ENCODE measurements at places on chromosomes 13 and 19. TPM values are rescaled to one million over a fixed set of nuclear protein-coding genes. Genes with fewer than 3 reads are reported as not detected.

The ZNF761 gene
- 21.0 TPM for total RNA-seq

The CLDN10 gene
- not detected for total RNA-seq

The ZNF324B gene
- 7.7 TPM for total RNA-seq

The SBK3 gene
- total RNA-seq, result not detected

The LIM2 gene
- 2.0 TPM for total RNA-seq

The DCUN1D2 gene
- total RNA-seq, result 24.6 TPM

The ERF gene
- 75.6 TPM for total RNA-seq

DNA sequence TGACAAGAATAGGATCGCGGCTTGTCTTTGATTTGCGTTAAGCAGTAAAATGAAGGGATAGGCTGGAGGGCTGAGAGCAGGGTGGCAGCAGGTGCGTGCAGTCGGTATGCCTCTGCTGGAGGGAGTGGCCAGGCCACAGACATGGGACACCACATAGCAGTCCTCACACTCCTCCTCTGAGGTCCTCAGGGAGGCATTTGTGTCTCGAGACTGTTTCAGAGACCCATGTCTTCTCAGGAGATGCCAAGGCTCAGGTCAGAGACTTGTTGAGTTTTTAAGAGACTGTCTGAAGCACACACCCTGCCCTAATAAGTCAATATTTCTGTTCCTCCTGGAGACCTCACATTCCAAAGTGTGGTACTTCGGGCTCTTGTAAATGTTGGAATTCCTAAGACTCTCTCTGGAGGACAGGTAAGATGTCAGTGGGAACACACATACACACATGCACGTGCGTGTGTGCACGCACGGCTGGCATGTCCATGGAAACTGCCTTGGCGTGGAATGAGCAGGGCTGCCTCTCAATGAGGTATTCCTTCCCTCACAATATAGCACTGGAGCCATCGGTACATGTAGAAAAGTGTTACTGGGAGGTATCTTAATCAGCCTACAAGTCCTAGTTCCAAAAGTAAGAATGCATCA, 46.4 kb downstream of the COL4A2 start:
- no peak for DNase-seq

GRCh38 chr13:34767778-34768177, 174.3 kb upstream of the NBEA start:
- DNase-seq, result no peak

DNA sequence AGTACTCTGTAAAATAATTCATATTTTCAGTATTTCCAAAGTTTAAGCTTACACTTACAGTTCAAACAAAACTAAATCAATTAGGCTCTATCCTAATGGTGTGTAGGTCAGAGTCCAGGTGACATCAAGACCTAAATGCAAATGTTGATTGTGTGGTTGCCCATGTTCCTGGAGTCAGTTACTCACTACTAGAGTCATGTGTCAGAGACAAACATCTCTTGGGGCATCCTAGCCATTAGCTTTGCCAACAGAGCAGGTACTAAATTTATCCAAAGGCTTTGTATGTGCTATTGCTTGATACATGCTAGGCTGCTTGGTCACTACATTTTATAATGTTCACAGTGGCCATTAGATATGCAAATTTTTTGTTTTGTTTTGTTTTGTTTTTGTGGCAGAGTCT, 11.7 kb downstream of the SPRY2 start:
- DNase-seq, result no peak

DNA sequence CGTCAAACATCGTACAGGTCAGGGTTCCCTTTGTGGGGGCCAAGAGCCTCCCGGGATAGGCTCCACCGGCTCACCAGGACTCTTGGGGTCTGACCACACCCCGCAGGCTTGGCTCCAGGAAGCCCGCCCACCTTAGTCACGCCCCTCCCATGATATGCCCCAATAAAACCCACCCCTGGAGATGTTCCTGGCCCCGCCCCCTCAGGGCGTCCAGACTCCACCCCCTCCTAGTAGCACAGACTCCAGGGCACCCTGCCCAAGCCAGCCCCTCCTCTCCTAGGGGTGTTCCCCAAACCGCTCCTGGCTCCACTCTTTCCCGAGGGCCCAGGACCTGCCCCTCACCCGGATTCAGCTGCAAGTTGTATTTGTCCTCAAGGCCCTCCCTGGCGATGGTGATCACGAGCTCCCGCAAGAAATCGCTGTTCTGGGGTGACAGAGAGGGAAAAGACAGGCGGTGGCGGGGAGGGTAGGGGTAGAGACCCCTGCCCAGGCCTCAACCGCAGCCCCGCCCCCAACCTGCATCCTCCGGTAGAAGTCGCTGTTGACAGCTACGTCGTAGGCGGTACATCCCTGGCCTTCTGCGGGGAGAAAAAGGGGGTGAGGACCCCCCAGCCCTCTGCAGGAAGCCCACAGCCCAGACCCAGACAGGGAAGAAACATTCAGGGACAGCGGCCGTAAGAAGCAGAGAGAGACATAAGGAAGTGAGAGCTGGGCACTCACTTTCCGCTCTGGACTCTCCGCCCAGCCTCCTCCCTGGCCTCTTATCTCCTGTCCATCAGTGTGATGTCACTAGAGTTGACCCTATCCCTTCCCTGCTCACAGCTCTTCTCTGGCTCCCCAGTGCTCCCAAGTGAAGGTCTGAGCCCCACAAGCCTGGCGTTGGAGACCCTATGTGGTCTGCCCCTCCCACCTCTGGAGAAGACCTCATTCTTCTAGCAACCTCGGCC, 3.9 kb downstream of the PIH1D1 start:
- DNase-seq, result no peak

DNA sequence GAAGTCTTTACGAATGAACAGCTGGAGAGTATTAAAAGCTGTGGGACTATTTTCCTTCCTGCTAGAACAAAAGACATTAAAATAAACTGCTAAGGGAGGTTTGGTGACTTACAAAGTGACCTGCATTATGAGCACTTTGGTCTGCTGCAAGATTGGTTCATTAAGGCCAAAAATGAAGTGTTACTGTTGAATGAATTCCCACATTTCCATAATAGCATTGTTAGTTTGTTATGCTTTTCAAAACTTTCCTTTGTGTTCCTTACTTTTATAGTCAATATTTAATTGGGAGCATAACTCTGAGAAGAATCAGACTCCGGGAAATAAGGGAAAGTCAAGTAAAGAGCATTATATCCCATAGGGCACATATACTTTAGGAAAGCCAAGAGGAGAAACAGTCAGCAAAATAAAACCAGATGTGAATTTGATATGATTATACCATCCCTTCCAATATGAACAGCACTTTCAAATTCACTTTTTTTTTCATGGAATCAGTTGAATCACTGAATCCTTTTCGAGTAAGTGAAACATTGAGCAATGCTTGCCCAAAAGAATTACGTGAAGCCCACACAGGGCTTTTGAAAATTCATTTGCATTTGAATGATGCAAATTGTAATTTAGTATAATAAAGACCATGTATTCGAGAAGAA, 112.6 kb downstream of the KCTD12 start:
- DNase-seq, result no peak

DNA sequence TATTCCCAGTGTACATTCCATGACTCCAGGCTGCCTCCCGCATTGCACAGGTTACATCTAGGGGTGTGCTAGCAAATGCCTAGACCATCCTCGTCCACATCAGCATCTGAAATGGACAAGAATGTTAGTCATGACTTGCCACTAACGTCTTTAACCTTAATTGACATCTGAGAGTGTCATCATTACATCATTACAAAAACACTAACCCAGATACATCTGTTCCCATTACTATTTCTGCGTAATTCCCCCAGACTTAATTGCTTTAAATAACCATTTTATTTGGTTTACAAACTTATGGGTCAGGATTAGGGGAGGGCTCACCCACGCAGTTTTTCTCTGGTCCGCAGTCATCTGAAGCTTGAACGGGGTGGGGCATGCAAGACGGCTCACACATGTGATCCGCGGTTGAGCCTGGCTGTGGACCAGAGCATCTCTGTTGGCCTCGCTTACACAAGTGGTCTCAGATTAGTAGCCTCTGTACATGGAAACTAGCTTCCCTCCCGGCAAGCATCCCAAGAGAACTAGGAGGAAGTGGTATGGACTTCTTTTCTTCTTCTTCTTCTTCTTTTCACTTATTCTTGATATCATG, 15.9 kb downstream of the KL start:
- no peak for DNase-seq

DNA sequence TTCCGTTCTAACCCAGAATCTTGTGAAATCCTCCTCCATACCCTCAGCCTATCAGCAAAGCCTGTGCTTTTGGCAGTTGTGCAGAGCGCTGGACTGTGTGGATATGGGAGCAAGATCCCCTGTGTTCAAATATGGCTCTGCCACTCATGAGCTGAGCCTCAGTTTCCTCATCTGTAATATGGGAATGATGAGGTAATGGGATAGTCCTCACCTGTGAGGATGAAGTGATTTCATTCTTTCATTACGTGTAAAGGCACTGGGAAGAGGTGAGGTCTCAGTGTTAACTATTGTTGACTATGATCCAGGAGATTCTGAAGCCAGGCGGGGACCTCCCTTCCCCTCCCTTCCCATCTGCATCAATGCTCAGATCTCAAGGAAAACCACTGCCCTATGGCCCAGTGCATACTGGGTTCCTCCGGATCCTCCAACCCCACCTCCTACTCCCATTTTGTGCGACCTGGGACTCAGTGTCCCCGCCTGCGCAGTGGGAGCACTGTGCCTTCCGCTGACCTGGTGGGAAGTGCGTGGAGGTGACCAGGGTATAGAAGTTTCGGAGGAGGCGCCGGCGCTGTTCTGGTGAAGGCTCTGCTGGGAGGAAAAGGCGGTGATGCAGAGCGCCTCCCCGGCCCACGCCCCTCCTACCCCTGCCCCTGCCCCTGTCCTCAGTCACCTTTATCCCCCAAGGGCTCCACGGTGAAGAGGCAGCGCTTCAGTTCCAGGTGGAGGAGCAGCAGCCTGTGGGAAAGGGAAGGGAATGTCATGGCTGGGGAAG, 5.0 kb downstream of the FUZ start:
- no peak for DNase-seq

DNA sequence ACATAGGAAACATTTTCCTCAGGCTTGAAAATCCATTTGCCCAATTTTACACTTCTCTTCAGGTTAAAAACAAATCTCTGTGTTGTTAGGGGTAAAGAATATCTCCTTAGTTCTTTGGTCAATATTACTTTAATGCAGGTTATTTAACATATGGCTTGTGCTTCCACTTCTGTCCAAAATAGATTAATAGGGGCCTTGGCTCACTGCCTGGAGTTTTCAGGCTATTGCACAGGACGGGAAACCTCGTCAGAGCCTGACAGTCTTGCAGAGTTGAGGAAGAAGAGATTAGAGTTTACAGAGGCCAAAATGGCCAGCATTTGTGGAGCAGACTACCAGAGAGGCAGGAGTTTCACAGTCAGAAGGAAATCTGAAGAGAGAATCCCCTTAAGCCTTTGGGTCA, 863.9 kb upstream of the GPC6 start:
- no peak for DNase-seq

DNA sequence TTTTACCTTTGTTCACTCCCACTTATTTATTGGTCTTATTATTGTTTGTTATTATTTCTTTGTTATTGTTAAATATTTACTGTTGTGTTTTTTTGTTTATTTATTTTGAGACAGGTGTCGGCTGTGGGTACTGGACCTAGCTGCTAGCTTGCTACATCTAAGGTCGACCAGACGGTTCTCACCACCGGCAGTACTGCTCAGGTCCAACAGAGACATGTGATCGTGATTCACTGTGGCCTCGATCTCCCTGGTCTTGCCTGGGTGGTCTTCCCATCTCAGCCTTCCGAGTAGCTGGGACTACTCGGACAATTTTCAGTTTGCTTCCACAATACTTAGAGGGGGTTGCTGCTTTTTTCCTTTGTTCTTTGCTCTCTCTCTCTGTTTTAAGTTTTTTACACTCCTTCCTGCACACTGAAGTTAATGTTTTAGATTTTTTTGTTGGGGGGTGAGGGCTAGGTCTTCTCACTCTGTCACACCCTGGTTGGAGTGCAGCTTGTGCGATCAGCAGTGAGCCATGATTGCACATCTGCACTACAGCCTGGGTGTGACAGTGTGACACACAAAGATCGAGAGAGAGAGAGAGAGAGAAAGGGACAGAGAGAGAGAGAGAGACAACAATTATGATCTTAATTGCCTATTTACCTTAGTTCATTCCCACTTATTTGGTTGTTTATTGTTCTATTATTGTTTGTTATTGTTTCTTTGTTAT, 1432.4 kb downstream of the UQCRFS1 start:
- DNase-seq, result no peak

DNA sequence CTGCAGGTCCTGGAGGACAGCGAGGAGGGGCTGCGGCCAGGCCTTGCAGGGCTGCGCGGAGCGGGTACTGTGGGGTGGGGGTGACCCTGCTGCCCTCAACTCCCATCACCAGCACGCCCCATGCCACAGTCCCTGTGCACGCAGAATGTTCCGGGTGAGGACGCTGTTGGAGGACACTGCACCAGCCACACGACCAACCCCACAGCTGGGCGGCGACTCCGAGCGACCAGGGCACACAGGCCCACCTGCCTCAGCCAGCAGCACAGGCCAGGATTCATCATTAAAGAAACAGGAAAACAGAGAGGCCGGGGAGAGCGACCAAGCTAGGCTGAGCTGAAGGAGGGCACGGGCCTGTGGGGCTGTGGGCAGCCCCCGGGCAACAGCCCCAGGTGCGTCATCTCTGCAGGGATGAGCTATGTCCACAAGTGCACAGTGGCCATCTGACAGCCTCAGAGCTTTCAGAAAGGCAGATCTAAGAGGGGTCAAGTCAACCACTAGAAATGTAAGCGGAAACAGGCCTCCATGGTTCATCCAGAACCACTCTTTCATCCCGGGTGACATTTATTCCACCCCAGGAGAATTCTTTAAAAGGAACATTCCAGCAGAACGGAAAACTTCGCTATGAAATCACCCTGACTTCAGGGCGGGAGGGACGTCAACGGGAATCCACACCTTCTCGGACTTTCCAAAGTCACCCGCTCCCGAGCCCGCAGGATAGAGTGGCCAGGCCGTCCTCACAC, 1.5 kb downstream of the GAS6 start:
- DNase-seq, result no peak

DNA sequence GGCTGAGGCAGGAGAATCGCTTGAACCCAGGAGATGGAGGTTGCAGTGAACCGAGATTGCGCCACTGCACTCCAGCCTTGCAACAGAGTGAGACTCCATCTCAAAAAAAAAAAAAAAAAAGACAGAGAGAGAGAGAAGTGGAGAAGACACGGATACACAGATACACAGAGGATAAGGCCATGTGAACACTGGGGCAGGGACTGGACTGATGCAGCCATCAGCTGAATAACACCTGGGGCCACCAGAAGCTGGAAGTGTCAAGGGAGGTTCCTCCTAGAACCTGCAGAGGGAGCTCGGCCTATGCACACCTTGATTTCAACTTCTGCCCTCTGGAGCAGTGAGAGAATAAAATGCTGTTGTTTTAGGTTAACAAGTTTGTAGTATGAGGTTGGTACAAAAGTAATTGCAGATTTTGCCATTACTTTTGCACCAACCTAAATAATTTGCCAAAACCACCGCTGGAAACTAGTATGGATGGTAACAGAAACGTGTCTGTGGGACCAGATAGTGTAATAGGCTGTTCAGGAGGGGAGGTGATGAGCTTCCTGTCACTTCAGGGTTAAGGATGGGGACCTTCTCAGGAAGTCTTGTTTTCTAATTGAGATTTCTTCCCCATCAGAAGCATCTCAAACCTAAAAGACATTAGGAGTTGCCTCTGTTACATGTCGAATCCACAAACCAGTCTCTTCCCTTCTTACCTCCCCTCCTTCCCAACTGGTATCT, 36.4 kb upstream of the IGSF23 start:
- DNase-seq, result peak; percentile 52

Data from activated T-cell treated with anti-CD3 and anti-CD28 coated beads, Interleukin-2, amount 50 U/mL, for 72 hours (primary cell).